Activated T-cell treated with anti-CD3 and anti-CD28 coated beads, Interleukin-2, amount 50 U/mL, for 24 hours (primary cell): ENCODE measurements at places on chromosomes 7 and 10.

DNA sequence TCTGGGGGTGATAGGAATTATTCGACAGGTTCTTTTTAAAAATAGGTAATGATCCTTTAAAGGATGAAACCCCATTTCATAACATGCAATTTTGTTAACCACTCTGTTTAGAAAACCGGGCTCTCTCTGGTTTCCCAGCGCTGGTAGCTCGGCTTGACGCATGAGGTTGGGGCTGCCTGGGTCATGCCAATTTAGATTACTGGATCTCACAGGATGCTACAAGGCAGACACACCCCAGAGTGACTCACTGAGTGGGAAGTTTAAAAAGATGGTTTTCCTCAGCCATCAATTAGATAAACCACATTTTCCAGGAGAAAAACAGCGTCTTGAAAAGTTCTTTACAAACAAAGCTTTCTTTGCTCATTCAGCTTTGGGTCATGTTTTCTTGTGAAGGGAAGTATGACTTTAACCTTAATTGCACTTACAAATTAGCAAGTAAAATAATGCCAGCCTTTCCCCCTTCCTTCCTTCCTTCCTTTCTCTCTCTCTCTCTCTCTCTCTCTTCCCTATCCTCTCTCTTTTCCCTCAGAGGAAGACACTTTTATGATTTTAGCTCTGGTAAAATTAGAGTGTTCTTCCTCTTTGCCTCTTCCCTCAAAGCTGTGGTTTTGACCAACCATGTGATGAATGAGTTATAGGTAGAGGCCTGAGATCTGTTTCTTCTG lies 99.8 kb downstream of the EPDR1 start:
- no peak for DNase-seq

DNA sequence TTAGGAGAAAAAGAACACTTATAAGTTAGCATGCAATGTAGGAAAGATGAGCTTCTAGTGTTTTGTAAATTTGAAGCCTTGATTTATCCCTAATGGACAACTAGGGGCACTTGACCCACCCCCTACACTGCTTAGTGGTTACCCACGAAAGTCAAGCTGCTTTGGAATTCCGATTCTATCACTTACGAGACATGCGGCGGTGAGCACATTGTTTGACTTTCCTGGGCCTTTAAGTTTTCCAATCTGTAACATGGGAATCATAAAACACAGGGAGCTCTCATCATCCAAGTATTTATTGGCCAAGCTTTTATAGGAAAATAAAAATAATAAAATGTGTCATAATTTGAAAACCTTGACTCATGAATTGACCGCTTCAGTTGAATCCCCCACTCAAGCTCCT lies 78.7 kb upstream of the PDK4 start:
- no peak for DNase-seq

GRCh38 chr7:26860361-26860760 lies 4.0 kb downstream of the SKAP2 start:
- no peak for DNase-seq

DNA sequence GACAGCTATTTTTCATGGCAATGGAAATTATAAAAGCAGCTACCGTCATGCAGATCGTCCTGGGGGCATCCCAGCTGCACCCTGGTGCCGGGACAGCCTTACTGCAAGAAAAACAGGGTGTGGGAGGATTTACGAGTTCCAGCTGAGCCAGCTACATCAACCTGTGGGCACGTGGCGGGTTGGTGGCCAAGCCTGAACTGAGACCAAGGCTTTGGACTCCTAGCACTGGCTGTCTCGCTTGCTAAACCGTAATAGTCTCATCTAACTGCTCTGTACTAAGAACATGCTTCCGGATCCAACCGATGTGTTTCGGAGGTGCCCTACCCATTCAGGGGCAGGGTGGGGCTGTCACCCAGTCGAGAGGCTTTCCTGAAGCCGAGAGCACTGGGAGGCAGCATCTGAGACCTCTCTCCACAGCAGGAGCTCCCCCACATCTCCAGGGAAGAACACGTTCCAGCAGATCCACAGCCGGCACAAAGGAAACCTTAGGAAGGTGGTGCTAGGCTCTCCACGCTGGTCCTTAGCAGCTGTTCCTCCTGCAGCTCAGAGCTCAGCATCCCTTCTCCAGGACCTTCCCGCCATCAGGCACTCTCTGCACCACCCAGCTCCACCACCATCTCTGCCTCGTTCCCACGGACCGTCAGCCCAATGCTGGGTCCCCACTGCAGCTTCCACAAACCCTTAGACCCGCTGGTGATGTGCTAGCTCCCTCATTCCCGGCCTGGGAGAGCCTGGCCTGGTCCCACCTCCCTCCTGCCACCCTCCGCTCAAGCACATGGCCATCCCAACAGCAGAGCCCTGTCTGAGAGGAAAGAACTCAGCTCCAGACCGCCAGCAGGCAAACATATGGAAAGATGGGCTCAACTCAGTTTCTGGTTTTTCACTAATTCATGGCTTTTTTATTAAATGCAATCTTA lies 158.5 kb downstream of the PTPRN2 start:
- DNase-seq = no peak

GRCh38 chr10:68302503-68302823 lies 29.4 kb upstream of the HNRNPH3 start:
- DNase-seq = no peak

DNA sequence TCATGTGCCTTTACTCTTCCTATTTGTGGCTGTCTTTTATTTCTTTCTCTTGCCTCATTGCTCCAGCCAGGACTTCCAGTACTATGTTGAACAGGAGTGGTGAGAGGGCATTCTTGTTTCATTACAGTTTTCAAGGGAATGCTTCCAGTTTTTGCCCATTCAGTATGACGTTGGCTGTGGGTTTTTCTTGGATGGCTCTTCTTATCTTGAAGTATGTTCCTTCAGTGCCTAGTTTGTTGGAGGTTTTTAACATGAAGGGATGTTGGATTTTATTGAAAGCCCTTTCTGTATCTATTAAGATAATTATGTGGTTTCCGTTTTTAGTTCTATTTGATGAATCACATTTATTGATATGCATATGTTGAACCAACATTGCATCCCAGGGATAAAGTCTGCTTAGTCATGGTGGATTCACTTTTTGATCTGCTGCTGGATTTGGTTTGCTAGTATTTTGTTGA lies 96.8 kb downstream of the GLCCI1 start:
- DNase-seq = no peak

GRCh38 chr7:133911724-133912123 lies 215.4 kb upstream of the LRGUK start:
- no peak for DNase-seq

- no peak for DNase-seq
Measured at GRCh38 chr10:93236393-93237040, 162.8 kb downstream of the CYP26A1 start.

DNA sequence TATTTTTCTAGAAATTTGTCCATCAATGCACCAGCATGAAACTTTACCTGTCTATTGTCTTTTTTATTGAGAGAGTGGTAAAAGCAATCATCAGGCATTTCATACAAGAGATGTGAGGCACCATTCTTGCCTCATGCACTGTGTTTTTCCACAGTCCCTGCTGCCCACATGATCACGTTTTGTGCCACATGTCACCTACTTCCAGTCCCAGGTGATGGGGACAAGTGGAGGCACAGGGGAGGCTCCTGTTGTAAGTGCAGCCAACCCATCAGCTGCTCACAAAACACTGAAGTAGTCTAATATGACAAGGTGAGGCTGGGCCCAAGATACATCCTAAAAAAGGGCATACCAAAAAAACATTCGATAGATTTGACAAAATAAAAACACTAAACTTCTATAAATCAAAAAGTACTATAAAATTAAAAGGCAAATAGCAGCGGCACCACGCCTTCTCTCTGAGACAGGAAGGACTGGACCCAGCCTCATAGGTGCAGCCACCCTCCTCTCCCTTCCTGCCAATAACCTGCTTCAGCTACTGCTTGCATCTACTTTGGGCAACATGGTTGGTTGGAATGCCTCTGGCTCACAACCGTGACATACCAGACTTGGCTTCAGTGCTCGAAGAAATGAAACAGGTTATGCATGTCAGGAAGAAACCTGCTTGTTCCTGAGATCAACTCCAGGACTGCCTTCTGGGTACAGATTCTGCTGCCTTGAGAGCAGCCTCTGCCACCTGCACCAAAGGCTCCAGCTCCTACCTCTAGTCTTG lies 2.3 kb downstream of the ZC3HAV1L start:
- DNase-seq = no peak

GRCh38 chr10:86362129-86362527 lies 4.5 kb downstream of the GRID1 start:
- peak; percentile 20 for DNase-seq

DNA sequence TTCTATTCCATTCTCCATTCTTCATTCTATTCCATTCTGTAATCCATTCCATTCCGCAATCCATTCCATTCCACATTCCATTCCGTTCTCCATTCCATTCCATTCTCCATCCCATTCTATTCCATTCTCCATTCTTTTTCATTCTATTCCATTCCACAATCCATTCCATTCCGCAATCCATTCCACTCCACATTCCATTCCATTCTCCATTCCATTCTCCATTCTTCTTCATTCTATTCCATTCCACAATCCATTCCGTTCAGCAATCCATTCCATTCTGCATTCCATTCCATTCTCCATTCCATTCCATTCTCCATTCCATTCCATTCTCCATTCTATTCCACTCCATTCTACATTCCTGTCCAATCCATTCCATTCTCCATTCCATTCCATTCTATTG lies 85.2 kb downstream of the NSUN6 start:
- no peak for DNase-seq

- DNase-seq = no peak
Measured at GRCh38 chr10:97291357-97292096, 910 bp downstream of the ARHGAP19 start.

GRCh38 chr7:107989618-107990373 lies 13.2 kb downstream of the LAMB1 start:
- no peak for DNase-seq

- DNase-seq = no peak
Measured at GRCh38 chr7:1749351-1749863, 79.3 kb downstream of the ELFN1 start.

GRCh38 chr7:12494687-12495024 lies 75.9 kb upstream of the SCIN start:
- DNase-seq = no peak

DNA sequence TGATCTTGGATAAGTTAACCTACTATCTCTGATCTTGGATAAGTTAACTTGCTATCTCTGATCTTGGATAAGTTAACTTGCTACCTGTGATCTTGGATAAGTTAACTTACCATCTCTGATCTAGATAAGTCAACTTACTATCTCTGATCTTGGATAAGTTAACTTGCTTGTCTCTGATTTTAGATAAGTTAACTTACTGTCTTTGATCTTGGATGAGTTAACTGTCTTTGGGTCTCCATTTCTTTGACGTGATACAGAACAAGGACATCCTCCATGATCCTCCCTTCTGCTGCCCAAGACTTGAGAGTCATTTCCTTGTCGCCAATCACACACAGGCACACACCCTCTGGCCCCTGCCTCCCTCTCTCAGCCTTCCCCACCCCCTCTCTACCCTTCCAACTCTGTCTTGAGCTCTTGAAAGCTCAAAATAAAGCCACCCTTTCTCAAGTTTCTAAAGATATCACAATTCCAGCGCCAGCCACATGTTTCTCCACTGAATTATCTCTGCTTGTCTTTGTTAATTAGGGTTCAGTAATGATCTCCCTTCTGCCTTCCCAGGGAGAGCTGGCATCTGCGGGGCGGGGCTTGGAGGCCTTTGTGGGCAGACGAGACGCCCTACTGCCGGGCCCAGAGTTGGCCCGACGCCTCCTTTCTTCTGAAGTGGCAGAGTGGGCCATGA lies 85.1 kb upstream of the GTF2I start:
- no peak for DNase-seq

GRCh38 chr10:86387178-86387794 lies 20.7 kb upstream of the GRID1 start:
- no peak for DNase-seq

DNA sequence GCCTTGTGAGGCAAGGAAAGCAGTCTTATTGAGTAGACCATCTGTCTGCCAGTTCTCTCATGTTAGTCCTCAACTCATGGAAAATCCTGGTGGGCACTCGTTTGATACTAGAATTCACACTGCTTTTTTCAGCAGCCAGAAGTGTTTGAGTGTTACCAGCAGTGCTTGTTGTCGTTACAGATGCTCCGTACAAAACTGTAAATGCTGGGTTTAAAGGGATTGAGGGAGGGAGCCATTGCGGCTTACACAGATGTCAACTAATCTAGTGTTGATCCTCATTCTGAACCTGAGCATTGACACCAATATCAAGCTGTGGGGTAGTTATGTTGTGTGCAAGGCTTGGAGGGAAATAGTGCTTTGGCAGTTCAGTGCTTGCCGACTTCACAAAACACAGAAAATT lies 348.6 kb downstream of the AUTS2 start:
- DNase-seq = no peak

- DNase-seq = no peak
Measured at GRCh38 chr10:43077421-43078171, 727 bp downstream of the RET start.

DNA sequence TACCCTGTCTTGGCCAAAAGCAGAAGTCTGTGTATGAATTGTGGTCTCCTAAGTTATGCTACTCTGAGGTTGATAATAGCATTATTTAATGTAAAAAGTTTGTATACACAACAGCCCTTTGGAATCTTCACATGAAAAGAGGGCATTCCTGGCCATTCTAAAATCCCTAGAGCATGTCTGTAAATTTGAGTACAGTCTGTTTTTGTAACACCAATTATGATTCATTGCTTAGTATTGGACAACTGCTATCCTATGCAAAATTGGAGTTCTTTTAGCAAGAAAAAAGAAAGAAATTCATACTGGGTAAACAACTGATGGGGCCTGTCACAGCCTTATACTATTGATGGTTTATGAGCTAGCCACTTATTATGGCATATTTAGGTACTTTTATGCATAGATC lies 10.2 kb downstream of the CUTC start:
- no peak for DNase-seq

GRCh38 chr7:148095066-148095465 lies 495.5 kb upstream of the C7orf33 start:
- no peak for DNase-seq

DNA sequence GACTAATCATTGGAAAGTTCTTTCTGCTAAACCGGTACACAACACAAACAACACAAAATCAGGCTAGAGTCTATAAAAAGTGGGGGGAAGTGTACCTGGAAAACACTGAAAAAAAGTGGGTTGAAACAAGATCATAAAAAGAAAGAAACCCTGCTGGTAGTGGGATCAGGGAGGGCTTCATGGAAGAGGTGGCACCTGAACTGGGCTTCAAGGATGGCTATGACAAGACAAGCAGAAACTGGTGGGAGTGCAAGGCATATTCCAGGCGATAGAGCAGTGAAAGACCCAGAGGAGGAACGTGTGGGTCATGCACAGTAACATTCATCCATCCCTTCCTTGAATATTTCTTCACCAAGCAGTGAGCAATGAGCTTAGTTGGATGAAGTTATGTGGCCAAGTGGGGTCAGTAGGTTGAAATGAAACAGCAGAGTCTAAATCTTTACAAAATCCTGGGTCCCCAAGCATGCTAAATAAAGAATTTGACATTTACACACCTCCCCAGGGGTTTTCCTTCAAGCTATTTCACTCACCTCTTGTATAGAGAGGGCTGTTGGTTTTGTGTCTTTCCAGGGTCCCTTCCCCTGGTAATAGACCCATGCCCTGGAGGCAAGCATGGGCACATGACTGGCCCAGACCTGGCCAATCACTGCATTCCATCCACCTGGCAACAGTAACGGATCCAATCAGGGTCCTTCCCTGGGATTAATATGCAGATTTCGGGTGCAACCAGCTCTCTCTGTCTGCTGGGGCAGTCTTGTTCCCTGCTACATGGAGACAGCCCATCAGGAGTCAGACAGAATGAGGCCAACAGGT lies 38.2 kb downstream of the SPOCK2 start:
- no peak for DNase-seq

GRCh38 chr10:3469639-3470020 lies 297.0 kb upstream of the PITRM1 start:
- DNase-seq = no peak

- no peak for DNase-seq
Measured at GRCh38 chr10:11593612-11594011, 17.8 kb downstream of the USP6NL start.

GRCh38 chr10:70461397-70462348 lies 16.9 kb upstream of the PALD1 start:
- DNase-seq = peak; percentile 64
